SK-N-SH treated with all-trans-retinoic acid at 6 μM for 48 hours (cell line): ENCODE measurements at places on chromosomes 16 and 17.
A peak's percentile ranks its signal among the peaks of the same experiment; 100 is the strongest.

DNA sequence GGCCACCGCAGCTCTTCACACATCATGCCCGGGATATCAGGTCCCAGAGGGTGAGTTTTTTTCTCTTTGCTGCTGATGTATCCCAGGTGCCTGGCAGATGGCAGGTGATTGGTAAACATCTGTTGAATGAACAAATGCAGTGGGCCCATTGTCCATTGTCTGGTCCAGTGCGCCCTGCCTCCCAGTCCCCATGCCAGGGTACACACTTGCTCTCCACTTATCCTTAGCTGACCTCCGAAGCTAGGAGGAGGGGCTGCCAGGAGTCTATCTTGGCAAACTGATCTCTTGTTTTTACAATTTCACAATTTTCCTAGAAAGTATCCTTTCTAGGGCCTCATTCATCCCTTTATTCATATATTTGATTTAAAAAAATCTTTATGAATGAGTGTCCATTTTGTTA is 196.0 kb downstream of the RAB11FIP4 start:
- ATAC-seq, result no peak

- no peak for ATAC-seq
These were observed 9.3 kb downstream of the CA7 start for GRCh38 chr16:66853261-66854139.

- no peak for ATAC-seq
These were observed 3.1 kb upstream of the MC1R start for GRCh38 chr16:89915303-89916232.

DNA sequence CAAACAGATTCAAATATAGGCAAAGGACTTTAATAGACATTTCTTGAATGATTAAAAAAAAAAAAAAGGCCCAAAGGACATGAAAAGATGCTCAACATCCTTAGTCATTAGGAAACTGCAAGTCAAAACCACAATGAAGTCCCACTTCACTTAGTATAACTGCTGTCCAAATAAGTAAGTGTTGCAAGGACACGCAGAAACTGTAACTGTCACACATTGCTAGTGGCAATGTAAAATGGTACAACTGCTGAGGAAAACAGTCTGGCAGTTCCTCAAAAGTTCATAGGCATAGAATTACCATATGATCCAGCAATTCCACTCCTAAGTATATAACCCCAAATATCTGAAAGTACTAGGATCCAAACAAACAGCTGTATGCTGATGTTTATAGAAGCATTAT is 112.7 kb downstream of the BRIP1 start:
- no peak for ATAC-seq

- ATAC-seq, result peak; percentile 69
These were observed 879 bp upstream of the SPG7 start for GRCh38 chr16:89507214-89507833.

DNA sequence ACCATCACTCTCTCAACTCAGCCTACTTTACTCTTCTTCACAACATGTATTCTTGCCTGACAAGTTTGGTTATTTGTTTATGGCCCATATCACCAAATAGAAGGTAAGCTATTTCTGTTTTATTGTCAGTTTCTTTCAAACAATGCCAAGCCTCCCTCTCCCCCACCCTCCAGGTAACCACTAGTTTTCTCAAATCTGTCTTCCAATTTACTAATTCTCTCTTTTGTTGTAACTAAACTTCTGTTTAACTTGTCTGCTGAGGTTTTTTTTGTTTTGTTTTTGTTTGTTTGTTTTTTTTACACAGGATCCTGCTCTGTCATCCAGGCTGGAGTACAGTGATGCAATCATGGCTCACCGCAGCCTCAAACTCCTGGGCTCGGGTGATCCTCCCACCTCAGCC is 34.9 kb downstream of the CHCT1 start:
- ATAC-seq, result no peak

DNA sequence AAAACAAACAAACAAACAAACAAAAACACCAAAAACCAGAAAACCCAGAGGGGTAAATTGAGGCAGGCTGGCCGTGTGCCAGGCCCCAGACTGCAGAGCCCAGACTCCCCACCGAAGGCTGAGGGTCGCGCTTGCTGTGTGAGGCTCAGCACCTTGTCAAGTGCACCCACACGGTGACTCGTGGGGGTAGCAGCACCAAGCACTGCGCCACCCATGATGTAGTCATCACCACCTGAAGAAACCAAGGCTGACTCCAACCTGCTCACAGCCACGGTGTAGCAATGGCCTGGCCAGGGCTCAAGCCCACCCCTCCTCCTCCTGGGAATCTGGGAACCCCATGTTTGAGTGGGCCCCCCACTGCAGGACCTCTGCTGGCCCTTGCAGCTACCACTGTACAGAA is 11.9 kb downstream of the MCRIP1 start:
- ATAC-seq, result no peak

- no peak for ATAC-seq
These were observed 263.6 kb downstream of the NTN1 start for GRCh38 chr17:9284884-9285283.

DNA sequence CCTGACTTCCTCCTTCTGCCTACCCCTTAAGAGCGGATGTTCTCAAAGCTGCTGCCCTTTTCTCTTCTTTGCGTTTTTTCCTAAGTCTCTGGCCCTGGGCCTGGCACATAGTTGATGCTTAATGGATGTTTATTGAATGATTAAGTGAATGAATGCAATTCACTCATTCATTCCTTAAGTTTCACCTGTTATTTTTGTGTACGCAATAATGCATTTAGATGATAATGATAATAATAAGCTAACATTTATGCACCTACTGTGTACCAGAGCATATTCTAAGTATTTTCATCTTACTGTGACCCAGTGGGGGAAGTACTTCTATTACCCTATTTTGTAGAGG is 4.4 kb downstream of the CCL5 start:
- ATAC-seq, result no peak

- no peak for ATAC-seq
These were observed 34.6 kb upstream of the PVALEF start for GRCh38 chr17:81130385-81131361.

GRCh38 chr16:13335879-13336278 is 434.5 kb downstream of the SHISA9 start:
- no peak for ATAC-seq

GRCh38 chr16:79049040-79049439 is 551.5 kb downstream of the MAF start:
- no peak for ATAC-seq

GRCh38 chr17:43831633-43832032 is 1.3 kb downstream of the MPP3 start:
- ATAC-seq, result no peak

DNA sequence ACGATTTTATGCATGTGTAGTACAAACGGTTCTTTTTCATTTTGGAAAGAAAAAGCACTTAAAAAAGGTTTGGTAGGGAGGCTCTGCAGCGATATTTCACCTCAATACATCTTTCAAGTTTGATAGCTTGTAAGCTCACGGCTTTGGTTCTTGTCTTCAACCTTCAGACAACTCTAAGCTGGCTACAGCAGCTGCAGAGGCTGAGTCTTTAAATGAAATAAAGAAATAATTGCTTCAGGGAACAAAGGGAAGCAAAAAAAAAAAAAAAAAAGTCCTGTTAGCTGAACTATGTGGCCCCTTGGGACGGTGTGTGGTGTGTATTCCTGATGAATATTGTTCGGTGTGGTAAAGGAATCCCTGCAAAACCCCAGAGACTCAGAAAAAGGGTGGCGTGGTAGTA is 265.1 kb downstream of the NTN1 start:
- ATAC-seq, result no peak

DNA sequence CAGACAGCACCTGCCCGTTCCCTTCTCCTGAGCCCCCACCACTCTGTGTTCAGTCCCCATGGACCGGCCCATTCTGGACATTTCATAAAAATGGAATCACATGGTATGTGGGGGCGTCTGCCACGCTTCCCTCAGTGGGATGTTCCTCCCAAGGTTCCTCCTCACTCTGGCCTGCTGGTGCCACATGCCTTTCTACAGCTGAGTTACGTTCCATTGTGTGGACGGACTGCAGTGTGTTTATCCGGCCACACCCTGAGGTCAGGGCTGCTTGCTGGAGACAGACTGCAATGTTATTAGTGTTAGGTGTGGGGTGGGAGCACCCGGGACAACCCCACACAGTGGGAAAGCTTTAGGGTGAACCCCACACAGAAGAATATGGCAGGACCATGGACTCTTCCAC is 5.9 kb upstream of the AATK start:
- ATAC-seq, result no peak

DNA sequence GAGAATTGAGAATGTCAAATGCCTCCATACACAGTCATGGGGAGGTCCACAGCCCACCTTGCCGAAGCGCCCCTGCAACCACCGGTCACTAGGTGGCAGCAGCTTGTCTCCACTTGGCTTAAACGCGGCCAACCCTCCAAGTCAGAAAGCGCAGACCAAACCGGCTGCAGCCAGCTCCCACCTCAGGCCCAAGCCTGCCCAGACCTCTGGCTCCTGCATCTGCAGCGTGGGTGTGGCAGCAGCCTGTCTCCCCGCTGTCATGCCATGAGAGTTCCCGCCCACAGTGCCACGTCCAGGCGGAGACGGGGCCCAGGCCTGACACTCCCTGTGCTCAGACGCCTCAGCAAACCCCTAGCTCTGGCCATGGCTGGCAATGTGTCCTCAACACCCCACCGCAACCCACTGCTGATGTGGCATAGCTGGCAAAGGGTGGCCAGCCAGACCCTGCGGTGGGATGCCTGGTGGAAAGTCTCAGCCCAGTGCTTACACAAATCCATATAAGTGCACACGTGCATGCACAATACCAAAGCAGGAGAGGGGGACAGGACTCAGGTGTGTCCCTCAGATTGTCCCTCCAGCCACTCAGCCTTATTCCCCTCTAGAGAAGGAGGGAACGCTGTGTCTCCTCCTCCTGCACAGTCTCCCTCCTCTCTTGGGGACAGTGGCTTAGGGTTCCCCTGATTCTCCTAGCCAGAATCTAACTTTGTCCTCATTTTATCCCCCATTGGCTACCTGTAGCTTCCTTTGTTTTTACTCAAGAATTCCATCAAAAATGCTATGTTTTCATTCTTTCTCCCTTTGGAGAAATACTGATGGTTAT is 10.9 kb downstream of the COPZ2 start:
- ATAC-seq, result peak; percentile 51

DNA sequence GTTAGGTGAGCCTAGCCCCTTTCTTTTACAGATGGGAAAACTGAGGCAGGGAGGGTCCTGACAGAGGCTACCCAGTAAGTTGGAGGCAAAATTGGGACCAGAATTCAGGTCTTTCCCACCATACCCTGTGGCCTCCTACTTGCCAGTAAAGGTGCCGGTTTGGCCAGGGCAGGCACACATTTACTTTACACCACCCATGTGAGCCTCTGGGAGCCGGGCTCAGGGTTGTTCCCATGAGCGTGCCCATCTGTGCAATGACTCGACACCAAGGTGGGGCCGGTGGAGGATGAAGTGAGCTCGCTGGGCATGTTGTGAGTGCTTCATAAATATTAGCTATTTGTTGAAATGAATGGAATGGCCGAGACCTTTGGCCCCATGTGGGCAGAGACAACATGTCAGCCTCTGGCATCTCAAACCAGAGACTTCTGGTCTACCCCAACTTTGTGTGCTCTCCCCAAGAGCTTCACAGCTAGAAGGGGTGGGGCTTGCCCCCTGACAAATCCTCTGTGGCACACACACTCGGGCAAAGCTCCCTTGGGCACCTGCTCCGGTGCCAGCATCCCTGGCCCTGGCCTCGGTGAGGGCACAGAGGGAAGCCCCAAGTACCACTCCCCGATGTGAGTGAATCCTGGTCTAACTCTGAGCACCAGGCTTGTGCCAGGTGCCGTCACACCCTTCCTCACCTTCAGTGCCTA is 60.1 kb downstream of the SRCIN1 start:
- no peak for ATAC-seq

GRCh38 chr17:16986391-16986790 is 14.5 kb upstream of the TNFRSF13B start:
- ATAC-seq, result no peak

- no peak for ATAC-seq
These were observed 146.6 kb downstream of the IRF8 start for GRCh38 chr16:86045591-86045971.

DNA sequence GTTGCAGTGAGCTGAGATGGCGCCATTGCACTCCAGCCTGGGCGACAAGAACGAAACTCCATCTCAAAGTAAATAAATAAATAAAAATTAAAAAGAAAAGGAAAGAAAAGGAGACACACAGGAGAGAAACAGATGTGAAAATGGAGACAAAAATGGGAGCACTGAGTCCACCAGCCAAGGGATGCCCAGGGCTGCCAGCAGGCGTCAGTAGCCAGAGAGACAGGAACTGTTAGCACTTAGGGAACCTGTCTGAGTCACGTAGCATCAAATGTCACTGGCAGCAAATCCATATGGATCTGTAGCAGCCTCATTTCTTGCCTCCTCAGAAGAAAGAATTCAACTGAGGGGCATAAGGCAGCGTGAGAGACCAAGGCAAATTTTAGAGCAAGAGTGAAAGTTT is 79.7 kb downstream of the CYLD start:
- no peak for ATAC-seq

GRCh38 chr17:67700037-67700724 is 17.6 kb upstream of the NOL11 start:
- ATAC-seq, result no peak

DNA sequence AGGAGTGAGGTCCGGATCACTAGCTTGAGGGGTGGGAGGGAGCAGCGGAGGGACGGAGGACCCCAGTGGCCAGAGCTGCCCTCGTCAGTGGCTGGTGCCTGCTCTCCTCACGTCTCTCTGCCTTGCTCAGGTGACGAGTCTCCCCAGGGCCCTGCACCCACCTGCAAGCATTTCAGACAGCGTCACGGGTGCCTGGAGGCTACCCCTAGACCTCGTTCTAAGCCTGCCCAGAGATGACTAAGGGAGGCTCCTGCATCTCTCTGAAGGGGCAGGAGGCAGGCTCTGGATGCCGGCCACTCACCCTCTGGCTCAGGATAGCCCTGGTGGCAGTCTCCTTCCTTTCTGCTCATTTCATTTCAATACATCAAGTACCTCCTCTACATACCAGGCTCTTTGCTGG is 68.8 kb downstream of the MRC2 start:
- peak; percentile 23 for ATAC-seq

DNA sequence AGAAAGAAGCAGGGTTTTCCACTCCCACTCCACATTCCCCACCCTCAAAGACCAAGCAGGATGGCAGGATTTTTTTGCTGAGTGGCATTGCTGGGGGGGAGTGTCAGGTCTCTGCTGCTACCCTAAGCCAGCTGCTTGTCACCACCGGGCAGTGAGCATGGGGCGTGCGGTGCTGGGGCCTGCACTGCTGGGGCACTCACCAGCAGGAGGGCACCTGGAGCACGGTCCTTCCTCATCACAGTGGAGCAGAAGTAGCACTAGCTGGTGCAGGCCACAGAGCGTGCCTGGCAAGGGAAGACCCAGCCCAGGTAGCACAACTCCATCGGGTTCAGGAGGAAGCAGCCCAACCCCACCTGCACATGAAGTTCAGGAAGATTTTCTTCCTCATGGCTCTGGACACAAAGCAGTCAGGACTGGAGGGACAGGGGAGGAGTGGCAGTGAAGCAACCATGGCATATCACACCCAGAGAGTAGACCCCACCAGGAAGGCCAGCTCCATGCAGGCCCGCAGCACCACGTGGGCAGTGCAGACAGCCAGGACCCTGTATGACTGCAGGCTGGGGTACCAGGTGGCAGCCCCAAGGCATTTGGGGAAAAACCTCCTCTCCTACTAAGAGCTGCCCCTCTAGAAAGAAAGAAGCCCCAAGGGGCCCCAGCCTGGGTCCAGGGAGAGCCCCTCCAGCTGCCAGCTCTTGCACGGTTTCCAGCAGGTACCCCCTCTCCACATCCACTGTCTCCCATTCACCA is 16.7 kb upstream of the MYO18A start:
- ATAC-seq, result no peak
